ENCODE measurements at places on chromosomes 2 and 18.
A peak's percentile ranks its signal among the peaks of the same experiment; 100 is the strongest.

DNA sequence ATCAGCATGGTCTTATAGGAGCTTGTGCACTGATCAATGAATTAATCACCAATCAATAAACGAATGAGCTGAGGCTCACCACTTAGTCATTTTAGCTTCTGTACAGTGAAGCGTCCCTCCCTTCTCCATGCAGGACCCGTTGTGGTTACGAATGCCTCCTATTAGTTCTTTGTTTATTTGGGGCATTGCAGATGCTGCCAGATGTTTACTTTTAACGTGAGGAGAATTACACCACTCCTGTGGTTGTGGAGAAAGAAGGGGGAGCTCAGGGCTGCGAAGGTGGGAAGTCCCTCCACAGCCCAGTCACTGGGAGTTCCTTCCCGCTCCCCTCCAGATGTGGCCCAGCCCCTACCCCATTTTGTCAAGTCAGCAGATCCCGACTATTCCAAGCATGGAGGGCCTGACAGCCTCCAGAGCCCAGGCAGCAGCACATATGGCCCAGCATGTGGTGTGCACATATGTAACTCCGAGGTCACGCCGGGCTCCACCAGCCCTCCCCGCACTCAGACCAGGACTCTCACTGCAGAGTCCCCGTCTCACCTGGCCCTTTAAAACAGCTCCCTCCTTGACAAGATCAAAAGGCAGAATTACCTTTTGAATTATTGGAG lies 20.9 kb downstream of the PKDCC start:
- DNase-seq, result no peak

- no peak for DNase-seq
These were observed 54.3 kb downstream of the GPD2 start for GRCh38 chr2:156490466-156490840.

DNA sequence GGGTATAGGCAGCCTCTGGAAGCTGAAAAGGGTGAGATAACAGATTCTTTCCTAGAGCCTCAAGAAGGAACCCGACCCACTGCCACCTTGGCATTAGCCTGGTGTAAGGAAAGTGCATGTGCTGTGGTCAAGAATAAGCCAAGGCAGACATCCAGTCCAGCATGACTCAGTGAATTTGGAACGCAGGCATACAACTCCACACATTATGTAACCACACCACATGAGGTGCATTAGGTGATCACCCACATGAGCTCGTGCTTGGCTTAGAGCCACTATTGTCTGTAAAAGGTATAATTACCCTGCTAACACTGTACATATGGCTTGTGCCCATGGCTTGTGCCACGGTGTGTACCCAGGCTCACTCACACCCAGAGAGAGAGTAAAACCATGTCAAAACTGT lies 583.7 kb upstream of the HNMT start:
- DNase-seq, result no peak

DNA sequence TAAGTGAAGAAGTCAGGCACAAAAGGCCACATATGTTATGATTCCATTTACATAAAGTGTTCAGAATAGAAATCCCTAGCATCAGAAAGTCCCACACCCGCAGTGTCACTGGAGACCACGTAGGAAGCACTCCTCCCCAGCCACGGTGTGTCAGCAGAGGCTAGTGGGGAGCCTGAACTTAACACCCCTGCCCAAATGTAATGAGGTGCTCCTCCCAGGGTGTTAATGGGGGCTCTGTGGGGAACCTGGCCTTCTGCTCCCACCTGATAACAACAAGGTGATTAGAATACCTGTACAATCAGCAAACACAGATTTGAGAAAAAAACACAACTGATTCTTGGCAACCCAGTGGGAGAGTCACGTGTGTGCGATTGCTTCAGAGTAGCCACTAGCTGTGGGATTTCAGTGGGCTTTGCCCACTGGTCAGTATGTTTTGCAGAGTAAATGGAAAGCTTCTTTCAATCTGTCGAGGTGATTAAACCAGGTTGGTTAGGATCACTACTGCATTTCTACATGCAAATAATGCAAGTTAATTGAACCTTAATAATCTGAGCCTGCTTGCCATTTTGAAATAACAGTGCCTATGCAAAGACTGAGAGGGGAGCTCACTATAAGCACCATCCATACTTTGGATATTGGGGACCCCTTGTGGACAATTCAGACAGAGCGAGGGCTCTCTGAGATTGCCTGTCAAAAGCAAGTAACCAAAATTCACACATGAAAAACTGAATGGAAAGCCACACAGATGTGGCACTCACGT lies 20.6 kb upstream of the ATRAID start:
- peak; percentile 71 for DNase-seq
